ENCODE measurements at places on chromosomes 6 and 20. TPM values are rescaled to one million over a fixed set of nuclear protein-coding genes. Genes with fewer than 3 reads are reported as not detected.
A peak's percentile ranks its signal among the peaks of the same experiment; 100 is the strongest.

GRCh38 chr20:39359981-39360620 is 398.0 kb downstream of the DHX35 start:
- DNase-seq, result no peak

- no peak for DNase-seq
Observed at GRCh38 chr6:93272896-93273295, 146.5 kb downstream of the EPHA7 start.

DNA sequence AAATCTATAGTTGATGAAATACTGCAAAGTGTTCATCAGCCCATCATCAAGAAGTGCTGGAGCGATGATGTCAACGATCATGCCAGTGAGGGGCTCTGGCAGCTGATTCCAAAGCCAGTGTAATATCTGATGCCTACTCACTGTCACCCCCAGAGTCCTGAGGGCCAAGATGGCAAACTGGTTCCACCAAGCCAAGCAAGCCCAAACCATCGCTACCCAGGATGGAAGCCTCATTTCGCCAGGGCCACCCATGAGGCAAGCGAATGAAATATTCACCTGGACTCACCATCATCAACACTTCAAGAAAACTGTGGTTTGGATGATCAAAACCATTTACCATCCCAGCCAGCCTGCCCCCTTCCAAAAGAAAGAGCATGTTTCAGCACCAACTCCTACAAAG is 76.5 kb downstream of the GNAS-AS1 start:
- DNase-seq, result no peak

DNA sequence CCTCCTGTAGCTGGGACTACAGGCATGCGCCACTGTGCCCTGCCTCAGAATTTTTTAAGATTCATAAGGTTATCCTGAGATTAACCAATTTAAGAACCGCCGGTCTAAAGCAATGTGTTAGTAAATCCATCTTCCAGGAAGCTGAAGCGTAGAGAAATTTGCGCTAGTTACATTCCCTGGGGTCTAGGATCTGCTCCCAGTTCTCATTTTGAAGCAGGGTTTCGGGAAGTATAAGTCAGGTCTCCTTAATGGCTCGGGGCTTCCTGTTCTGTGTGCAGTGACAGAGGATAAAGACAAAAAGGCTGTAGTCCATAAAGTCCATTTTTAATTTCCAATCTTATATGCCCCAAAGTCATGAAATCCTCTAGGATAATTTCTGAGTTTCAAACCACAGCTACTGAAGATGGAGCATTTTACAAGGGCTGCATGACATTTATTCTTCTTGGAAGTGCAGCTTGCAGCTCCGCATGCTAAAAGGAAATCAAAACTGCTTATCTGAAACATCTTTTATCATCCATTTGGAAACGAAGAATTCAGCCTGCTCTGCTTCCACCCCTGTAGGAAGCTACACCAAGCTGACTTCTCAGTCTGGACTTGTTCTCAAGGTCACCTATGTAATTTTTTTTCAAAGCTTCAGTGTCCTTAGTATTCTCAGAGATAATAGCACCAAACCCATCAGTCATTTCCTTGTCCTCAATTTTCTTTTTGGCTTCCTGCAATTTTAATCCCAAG is 326.1 kb downstream of the PRL start:
- no peak for DNase-seq

GRCh38 chr20:635893-636338 is 17.1 kb downstream of the SRXN1 start:
- no peak for DNase-seq

- no peak for DNase-seq
Observed at GRCh38 chr6:160883560-160883959, 108.0 kb upstream of the MAP3K4 start.

GRCh38 chr6:132763269-132763668 is 5.6 kb upstream of the VNN2 start:
- peak; percentile 25 for DNase-seq

- no peak for DNase-seq
Observed at GRCh38 chr6:98909236-98909635, 38.5 kb downstream of the FBXL4 start.

- no peak for DNase-seq
Observed at GRCh38 chr20:63698739-63699465, 2.5 kb downstream of the TNFRSF6B start.

- no peak for DNase-seq
Observed at GRCh38 chr6:70298068-70298467, 4.8 kb downstream of the COL9A1 start.

GRCh38 chr20:57200882-57201695 is 65.4 kb downstream of the BMP7 start:
- DNase-seq, result no peak

DNA sequence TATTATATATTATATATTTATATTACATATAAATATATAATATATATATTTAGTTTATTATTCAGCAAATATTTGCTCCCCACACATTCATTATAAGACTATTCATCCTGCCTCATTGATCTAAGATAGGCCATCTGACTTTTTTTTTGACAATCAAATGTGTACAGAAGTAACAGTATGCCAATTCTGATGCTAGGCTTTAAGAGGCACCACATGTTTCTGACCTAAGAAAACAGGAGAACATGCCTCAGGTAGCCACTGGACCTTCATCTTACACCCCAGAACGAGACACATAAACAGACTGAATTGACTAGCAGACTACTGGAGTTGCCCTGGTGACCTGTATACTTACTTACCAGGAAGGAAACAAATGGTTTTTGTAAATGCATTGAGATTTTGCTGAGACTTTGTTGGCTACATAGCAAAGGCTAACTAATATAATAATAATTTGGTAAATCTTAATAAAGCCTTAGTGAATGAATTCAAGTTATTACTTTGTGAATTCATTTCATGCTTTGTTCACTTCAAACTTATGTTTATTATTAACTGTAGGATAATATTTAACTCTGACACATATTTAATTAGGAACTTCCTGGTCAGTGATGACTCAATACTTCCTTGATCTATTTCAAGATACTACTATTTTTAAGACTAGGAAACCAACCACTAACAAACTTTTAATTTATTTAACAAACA is 13.4 kb upstream of the MYO6 start:
- no peak for DNase-seq

DNA sequence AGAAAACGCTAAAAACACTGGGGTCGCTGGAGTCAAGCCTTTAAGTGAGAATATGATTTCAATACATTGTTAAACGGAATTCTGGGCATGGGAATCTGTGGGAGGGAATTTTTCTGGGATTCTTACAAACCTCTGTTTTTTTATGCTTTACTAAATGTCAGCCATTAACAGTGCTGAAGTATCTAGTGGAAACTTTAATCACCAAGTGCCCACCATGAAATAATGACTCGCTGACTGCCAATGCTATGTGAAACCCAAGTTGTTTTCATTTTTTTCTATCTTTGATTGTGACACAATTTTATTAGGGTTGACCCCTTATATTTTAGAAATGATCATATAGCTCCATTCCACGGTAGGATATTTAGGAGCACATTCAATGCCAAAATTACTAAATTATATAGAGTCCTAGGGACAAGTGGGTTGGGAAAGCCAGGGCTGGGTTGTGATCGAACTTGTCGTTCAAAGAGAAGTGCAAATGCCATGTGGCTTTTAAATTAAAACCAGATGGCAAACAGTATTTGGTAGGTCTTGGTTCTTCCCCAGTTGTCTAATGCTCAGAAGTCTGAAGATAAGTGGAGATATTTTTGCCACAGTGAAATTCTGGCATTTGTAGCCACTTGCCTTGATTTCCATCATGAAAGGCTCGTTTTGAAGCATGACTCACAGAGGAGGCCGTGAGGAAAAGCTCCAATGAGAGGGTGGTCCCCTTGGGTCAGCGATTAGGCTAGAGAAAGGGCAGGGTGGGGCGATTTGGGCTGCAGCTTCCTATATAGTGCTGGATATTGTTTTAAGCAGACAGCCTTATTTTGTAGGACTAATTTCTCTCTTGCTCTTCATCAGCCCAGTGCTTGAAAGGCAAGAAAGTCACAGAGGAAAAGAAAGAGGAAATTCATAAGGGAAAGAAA is 254.4 kb upstream of the JAG1 start:
- DNase-seq, result no peak

DNA sequence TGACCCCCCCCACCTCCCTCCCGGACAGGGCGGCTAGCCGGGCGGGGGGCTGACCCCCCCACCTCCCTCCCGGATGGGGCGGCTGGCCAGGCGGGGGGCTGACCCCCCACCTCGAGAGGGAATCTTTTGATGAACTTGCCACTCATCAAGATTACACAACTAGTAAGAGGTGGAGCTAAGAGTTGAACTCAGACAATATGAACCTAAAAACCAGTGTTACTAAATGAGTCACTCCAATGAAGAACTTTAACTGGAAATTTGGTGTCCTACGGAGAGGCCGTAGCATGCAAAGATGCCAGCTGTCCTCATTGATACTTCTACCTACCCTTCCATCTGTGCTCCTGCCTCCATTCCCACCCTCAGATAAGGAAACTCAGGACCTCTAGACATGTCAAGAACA is 42.8 kb downstream of the PFDN4 start:
- no peak for DNase-seq

GRCh38 chr20:48448666-48449600 is 378.9 kb downstream of the PREX1 start:
- DNase-seq, result no peak

DNA sequence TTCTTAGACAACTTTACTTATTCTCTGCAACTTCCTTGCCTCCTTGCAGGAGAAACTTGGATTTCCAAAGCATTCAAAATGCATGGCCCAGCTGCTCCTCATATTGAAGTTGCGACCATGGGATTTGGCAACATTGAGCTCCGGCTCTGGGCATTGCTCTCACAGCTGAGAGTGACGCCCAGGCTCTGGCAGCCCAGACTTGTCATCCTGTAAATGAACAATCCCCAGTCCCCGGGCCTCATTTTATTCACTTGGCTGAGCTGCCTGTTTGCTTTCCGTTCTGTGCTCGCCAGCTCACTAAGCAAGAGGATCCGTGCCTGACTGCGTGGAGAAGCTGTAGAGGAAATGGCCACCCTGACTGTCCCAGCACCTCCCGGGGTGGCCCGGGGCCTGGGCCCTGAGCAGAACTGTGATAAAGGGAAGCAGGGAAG is 119.5 kb upstream of the CD93 start:
- DNase-seq, result peak; percentile 65

GRCh38 chr6:26199057-26199772 is 112.0 kb downstream of the HFE start:
- DNase-seq, result peak; percentile 80

- DNase-seq, result no peak
Observed at GRCh38 chr20:50546729-50547314, 36.6 kb downstream of the PTPN1 start.

- DNase-seq, result peak; percentile 80
Observed at GRCh38 chr20:19928328-19929011, 88.7 kb upstream of the NAA20 start.

DNA sequence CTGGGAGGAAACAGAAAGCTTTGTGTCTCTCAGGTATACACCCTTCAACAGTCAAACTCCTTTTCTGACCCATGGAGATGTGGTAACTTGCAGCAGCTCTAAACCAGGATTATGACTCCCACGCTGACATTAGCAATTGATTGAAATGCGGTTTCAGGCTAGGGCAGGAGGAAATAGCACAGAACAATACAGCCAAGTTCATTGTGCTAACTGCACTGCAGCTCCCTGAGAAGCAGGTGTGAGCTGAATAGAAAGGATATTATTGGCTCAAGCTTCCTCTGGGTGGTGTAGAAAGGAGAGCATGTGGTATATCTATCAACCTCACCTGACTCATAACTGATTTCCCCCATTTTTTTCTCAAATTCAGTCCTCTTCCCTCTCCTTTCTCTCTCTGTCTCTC is 612.3 kb upstream of the BTBD3 start:
- DNase-seq, result no peak

DNA sequence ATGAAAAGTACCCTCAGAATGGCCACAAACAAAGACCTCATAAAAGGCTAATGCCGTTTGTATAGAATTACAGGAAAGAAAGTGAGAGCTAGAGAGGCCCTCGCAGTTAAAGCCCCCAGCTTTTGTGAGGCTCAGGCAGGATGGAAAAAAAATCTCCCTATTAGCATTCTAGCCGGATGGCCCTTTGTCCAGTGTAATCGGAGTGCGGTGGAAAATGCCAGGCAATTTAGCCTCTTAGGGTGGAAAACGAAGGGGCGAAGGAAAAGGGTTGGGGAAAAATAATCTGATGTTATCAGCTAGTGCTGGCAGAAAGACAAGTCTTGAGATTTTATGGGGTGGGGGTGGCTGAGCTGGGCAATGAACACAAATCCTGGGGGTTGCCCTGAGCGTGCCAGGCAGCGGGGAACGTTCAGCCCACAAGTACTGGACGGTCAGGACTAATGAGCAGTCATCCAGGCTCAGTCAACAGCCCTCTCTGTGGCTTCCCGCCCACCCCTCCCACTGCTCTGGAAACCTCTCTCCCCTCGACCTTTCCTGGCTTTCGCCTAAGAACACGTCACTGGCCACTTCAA is 92.4 kb downstream of the PSMG4 start:
- no peak for DNase-seq

DNA sequence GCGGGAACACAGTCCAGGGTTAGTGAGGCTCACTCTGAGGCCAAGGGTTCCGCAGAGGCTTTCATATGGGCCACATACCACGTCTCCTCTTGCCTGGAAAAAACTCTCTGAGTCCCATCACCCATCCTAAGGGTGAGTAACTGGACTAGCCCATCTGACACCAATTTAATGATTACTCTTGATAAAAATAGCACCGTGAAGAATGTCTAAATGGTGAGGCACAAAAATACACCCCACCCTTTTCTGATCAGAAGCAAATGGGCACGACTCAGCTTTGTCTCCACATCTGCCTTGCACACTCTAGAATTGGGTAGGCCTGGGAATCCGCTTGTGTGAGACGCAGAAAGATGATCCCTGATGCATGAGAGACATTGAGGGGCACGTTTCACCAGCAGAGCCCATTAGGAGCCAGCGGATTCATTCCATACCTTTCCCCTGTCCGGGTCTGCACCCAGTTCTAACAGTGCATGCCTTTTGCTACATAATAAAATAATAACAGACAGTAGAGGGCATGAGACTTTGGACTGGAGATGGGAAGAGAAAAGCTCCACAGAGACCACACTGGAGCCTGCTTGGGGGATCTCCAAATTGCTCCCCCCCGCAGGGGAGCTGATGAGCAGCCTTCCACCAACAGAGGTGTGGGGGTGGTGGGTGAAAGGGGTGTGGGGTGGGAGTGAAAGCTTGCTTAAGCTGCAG is 110.0 kb upstream of the KCNK16 start:
- no peak for DNase-seq

GRCh38 chr20:41784209-41784958 is 166.2 kb upstream of the CHD6 start:
- DNase-seq, result no peak

GRCh38 chr20:63337786-63338420 is 23.2 kb downstream of the CHRNA4 start:
- no peak for DNase-seq

TRMT6 gene
- 7.5 TPM for total RNA-seq

TINAG gene
- total RNA-seq, result 25.1 TPM

TSPO2 gene
- total RNA-seq, result not detected

TRIM15 gene
- total RNA-seq, result 47.3 TPM

CST5 gene
- total RNA-seq, result not detected

LY6G5C gene
- 2.8 TPM for total RNA-seq

RIPOR3 gene
- total RNA-seq, result 1.9 TPM

PRL gene
- total RNA-seq, result not detected

FAM162B gene
- total RNA-seq, result 0.57 TPM

OTOR gene
- not detected for total RNA-seq

FKBP1C gene
- total RNA-seq, result 1.0 TPM

SLC17A2 gene
- total RNA-seq, result not detected

CST4 gene
- total RNA-seq, result not detected

C4A gene
- 15.9 TPM for total RNA-seq

TPBG gene
- 16.3 TPM for total RNA-seq

OPRM1 gene
- total RNA-seq, result not detected

SASH1 gene
- total RNA-seq, result 16.4 TPM

PACSIN1 gene
- total RNA-seq, result 0.37 TPM
